ENCODE measurements at places on chromosomes 11 and 22.

DNA sequence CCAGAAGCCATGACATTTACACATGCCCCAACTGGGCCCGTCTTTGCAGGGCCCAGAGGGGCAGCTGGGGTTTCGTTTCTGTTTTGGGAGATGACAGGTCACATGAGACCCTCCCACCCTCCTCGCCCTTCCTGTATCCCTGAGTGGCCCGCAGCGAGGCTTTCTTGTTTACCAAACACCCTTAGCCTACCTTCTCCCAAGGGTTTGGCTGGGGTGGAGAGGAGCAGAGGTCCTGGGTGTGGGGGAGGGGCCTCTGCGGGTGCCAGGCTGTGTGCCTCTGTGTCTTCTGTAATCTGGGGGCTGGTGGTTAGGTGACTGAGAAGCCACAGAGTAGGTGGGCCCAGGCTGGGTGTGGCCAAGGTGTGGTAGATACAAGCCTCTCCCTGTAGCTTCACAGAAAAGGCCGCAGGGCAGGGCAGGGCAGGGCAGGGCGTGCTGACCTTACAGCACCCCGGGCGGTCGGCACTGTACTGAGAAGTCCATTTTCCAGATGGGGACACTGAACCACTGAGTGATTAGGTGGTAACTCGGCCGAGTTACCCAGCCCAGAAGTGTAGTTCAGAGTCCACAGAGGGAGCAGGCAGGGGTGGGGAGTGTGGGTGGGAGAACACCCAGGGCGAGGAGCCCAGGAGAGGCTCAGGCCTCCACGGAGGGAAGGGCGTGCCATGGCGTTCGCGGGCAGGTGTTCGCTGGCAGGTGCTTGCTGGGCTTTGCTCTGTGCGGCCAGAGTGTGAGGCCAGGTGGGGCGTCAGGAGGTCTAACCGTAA, 8.7 kb downstream of the PRR5 start:
- no peak for DNase-seq

- DNase-seq = peak; percentile 57
These were observed 73.1 kb downstream of the TMPRSS5 start for GRCh38 chr11:113632981-113633380.

DNA sequence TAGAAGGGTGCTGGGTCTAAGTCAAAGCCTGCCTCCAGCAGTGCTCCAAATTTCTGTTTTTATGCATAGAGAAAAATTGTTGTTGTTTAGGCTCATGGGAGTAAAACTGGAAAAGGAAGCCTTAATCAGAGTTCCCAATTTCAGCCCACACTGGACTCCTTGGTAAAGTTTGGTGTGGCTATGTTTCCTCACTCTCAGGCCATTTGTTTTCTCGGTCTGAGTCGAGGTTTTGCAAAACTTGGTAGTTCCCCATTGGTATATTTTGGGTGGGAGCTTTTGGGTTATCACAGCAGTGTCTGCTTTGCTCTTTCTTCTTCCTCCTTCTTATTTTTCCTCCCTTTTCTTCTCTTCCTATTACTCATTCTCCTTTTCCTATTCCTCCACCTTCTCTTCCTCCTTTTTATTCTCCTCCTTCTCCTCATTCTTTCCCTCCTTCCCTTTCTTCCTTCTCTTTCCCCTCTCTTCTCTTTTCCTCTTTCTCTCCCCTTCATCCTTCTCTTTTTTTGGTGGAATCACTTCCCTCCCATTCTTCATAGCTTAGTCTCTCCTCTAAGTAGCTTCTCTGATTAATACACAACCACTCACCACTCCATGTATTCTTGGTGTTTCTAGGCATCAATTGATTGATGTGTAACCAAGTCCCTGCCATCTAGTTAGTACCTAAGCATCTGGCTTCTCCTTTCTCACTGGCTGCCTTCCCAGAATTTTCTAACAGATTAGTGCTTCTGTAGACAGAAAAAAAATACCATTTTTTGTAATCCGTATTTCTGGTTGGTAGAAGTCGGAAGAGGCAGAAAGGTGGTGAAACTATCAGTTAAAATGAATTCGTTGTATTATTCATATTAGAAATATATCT, 10.1 kb downstream of the SLC5A1 start:
- no peak for DNase-seq

- DNase-seq = no peak
These were observed 349.2 kb downstream of the AASDHPPT start for GRCh38 chr11:106426696-106427095.

GRCh38 chr22:28883917-28884746, 760 bp downstream of the ZNRF3 start:
- DNase-seq = peak; percentile 52

All from fibroblast of pulmonary artery (primary cell).